ENCODE measurements at places on chromosomes 2 and 18.
A peak's percentile ranks its signal among the peaks of the same experiment; 100 is the strongest.

- DNase-seq: no peak
Observed at GRCh38 chr2:149715894-149716293, 128.3 kb upstream of the MMADHC start.

GRCh38 chr2:177675825-177676224 is 283.3 kb downstream of the AGPS start:
- DNase-seq: no peak

GRCh38 chr2:142938240-142938639 is 60.8 kb downstream of the KYNU start:
- no peak for DNase-seq

DNA sequence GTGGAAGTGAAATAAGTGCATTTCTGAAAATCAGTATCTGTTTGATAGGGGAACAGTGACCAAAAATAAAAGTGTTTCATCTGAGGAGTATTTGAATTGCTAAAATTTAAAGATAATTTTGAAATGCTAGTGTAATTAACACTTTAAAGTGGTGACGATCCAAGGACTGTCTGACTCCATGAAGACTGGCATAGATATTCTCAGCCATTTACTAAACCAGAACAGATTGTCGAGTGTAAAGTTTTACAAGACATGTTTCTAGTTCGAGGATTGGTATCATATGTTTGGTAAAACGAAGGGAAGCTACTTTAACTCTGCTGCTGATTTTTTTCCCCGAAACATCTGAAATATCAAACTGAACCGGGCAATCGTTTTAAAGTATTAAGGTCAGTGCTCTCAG is 417.9 kb downstream of the EPHA4 start:
- DNase-seq: no peak

DNA sequence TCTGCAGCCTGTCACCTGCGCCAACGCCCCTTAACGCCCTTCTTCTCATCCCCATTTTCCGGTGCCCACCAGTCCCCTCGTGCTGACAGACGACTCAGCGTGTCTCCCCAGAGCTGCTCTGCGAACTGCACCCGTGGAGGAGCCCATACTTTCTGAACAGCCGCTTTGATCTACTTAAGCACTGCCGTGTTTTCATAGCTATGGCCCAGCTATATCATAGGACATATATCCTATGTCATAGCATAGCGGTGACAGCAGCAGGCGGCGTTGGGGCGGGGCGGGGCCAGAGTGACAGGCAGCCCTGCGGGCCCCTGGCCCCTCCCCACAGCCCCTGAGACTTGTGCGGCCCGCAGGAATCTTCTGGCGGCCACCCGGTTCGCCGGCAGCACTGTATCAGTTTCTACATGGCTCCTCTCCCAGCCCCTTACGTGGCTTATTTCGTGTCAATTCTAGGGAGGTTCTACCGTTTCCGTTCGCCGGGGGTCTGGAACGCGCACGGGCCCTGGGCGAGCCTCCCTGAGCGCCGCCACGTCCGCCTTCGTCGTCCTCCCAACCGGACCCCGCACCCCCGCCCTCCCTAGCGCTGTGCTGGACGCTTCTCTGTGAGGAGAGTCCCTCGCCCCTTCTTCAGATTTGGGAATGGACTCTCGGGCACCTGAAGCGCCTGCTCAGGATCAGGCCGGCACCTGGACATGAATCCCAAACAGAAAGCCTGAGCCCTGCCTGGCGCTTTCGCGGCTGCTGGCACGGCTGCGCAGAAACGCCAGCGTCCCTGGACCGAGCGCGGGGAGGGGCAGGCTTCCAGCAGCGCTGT is 35.4 kb downstream of the PTPN18 start:
- DNase-seq: peak; percentile 62

DNA sequence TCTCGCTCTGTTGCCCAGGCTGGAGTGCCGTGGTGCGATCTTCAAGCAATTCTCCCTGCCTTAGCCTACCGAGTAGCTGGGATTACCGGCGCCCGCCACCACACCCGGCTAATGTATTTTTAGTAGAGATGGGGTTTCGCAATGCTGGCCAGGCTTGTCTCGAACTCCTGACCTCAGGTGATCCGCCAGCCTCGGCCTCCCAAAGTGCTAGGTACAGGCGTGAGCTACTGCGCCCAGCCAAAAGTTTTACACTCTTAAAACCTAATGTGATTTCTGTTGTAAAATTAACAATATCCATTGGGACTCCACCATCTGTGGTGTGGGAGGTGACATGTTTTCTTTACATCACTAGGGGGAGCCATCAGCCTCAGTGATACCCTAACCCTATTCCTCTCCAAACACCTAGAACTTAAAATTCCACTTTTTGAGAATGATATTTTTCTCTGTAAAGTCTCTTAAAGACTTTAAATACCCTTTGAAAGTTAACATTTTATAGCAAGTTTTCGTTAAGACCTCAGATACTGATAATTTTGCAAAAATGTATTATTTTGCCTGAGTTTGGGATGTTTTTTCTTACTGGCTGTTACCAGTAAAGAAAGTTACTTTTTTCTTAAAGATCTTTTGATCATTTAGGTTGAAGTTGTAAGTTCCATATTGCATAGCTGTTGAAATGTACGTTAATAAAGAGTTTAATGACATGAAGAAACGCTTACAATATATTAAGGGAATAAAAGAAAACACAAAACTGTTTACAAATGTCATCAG is 11.6 kb upstream of the EIF2AK2 start:
- DNase-seq: no peak

DNA sequence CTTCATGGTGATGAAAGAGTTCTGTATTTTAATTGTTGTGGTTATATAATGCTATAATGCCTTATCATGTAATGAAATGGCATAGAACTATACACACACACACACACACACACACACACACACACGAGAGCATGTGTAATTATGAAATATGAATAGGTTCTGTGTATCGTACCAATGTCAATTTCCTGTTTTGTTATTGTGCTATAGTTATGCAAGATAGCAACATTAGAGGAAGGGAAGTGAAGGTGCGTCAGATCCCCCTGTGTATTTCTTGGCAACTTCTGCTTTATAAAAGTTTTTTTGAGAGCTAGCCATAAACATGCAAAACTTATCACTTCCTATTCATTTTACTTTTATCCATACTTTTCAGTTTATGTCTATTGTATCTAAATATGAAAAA is 60.7 kb upstream of the ARHGAP15 start:
- no peak for DNase-seq

GRCh38 chr2:240819858-240820606 is at the start of gene KIF1A:
Gene KIF1A, minus strand, starts transcription at chr2:240820219. Its CDS starts 22,467 bp downstream, at chr2:240797752.
- DNase-seq: peak; percentile 81
